HT-29 (cell line): ENCODE measurements at places on chromosomes 11 and 22. TPM values are rescaled to one million over a fixed set of nuclear protein-coding genes. Genes with fewer than 3 reads are reported as not detected.

CTSF gene
- not detected in 2 replicates for total RNA-seq

NRXN2 gene
- not detected in 2 replicates for total RNA-seq

GRCh38 chr22:36870250-36870649 is 9.4 kb downstream of the NCF4 start:
- DNase-seq: no peak

- no peak for DNase-seq
Measured at GRCh38 chr22:32584650-32585049, 110.0 kb downstream of the FBXO7 start.

GRCh38 chr11:8090756-8091155 is 9.7 kb downstream of the TUB start:
- peak; percentile 30 for DNase-seq

GRCh38 chr11:88484873-88485621 is 147.5 kb upstream of the CTSC start:
- DNase-seq: peak; percentile 65
